ENCODE measurements at places on chromosomes 11 and 22.

- no peak for DNase-seq
These were observed 63.2 kb upstream of the BIRC3 start for GRCh38 chr11:102254047-102254446.

DNA sequence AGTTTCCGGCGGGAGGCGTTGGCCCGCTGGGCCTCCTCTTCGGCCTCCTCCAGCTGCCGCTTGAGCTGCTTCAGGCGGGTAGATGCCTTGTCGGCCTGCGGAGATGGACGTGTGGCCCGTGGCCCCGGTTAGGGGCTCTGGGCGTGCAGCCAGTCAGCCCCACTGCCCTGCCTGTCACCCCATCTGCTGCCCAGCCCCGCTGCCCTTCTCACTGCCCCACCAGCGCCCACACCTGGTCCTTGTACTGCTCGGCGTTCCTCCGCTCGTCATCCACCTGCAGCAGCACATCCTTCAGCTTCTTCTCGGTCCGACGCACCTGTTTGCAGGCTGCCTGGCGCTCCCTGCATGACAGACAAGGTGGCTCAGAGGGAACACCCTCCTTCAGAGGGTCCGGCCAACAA, 31.2 kb downstream of the APOL1 start:
- no peak for DNase-seq

GRCh38 chr22:20299746-20300136, 20.1 kb downstream of the DGCR6L start:
- DNase-seq = no peak

DNA sequence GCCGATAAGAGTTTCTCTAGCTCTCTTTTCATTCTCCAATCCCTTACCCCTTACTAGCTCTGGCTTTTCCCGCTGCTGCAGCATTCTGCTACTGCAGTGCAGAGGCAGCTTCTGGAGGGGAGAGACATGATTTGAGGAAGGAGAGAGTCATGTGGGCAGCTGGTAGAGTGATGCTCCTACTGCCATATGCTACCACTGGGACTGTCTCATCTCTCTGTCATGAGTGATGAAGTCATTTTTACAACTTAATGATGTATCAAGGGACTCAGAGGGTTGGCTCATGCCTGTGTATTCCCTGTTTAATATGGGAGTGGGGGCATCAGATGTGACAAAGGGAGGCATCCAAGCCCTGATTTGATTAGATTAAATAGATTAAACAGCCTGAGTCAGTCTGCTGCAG, 11.3 kb downstream of the SLC17A6 start:
- DNase-seq = no peak

DNA sequence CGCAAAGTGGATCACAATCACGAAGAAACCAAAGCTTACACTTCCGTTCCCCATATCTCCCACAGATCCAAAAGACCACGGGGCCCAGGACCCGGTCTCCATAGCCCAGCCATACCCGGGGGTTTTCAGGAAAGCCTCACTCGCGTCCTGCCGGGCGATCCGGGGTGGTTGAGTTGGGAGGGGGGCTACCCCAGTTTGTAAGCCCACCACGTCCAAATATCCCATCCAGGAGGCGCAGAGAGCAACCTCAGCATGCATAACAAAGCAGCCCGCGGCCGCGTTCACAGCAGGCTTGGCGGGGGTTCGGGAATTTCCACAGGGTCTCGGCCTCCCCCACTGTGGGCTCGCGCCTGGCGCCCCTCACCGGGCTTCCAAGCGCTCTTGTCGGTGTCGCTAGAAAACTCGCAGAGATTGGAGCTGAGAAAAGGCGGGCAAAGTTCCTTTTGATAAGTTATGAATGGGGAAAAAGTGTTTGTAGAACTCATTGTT, 9.5 kb downstream of the SDF2L1 start:
- no peak for DNase-seq

DNA sequence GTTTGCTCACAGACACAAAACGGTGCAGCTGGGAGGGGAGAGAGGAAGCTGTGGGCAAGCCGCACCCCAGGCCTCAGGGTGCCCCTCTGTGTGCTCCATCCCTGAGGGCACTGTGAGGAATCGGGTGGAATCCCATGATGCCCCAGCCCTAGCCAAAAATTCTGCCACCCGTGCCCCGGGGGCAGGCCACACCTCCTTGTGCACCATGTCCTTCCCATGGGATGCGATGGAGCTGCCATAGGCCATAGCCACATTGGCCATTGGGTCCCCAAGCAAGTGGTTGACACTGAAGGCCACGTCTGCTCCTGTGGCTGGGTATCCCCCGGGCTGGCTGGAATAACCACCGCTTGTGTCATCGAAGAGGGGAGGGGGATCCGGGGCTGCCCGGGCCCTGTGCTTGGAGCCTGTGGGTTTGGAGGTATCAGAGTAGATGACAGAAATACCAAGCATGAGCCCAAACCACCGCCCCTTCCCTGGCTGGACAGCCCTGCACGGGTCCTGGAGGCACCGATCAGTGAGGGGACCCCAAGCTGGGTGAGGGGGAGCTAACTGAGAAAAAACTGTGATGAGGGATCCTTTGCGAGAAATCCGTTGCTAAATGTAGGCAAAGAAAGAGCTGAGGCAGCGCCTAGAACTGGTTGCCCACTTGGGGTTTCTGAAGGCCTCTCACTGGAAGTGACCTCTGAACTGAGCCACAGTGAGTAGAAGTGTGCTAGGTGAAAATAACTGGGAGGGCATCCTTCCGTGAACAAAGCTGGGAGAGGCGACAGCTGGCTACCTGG, 863 bp downstream of the YIF1A start:
- no peak for DNase-seq

GRCh38 chr22:38745676-38746460, 9.9 kb downstream of the SUN2 start:
- DNase-seq = no peak

GRCh38 chr11:33263549-33263948, 6.4 kb downstream of the HIPK3 start:
- no peak for DNase-seq

All from stimulated activated naive B cell treated with anti-CD40 and anti-IgM and Interleukin-4, amounts not matched to agents 10 μg/mL and 1 μg/mL and 100 μg/mL, for 72 hours (primary cell).